ENCODE measurements at places on chromosomes 3 and 15.
A peak's percentile ranks its signal among the peaks of the same experiment; 100 is the strongest.

DNA sequence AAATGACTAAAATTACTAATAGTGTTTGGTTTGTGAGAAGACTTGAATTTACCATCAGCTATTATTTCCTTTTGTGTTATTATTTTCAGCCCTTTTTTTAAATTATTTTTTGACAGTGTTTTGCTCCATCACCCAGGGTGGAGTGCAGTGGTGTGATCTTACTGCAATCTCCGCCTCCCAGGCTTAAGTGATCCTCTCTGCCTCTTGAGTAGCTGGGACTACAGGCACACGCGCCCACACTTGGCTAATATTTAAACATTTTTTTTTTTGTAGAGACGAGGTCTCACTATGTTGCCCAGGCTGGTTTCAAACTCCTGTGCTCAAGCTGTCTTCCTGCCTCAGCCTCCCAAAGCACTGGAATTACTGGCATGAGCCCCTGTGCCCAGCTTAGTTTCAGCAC is 31.7 kb upstream of the UTS2B start:
- no peak for DNase-seq

- DNase-seq = no peak
These were observed 60.7 kb downstream of the DUT start for GRCh38 chr15:48391950-48392349.

DNA sequence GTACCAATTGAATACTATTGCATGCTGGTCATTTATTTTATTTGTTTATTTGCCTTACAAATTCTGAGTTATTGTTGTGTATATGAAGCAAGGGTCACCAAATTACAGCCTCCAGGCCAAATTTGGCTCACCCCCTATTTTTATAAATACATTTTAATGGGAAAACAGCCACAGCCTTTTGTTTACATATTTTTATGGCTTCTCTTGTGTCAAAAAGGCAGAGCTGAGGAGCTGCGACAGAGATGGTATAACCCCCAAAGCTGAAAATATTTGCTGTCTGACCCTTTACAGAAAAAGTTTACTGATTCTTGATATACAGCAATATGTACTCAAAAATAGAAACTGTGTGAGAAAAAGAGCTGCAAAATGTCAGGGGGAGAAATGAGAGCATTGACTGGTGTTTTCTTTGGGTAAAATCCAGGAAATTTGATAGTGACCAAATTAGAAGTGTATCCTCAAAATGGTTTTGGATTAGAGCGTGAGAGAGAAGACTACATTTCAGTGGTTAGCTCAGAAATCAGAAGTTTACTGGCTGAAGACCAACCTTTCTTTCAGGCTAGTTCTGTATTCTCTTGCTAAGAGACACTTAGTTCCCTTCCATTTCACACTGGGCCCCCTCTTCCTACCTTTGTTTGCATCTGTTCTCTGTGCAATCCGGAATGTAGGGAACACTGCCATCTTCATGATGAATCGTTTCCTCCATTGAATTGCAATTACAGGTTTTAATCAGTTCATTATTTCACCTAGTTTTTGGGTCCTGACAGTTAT is 757.8 kb downstream of the AGBL1 start:
- no peak for DNase-seq

GRCh38 chr3:14938954-14939353 is 8.4 kb upstream of the NR2C2 start:
- DNase-seq = no peak

DNA sequence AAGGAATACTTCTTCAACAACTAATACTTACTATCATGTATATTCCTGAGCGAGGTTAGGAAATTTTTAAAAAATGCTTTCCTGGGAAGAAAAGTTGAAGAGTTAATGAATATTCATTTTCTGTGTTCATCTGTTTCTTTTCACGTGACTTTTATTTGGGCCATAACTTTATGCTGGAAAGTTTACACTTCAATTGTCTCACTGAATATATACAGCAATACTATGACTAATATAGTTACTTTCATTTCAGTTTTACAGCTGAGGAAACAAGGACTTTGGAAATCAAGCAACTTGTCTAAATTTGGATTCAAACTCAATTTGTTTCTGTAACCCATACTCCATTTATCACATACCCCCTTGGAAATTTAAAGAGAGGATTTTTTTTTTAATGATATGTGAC is 894.2 kb downstream of the ROBO1 start:
- DNase-seq = no peak

DNA sequence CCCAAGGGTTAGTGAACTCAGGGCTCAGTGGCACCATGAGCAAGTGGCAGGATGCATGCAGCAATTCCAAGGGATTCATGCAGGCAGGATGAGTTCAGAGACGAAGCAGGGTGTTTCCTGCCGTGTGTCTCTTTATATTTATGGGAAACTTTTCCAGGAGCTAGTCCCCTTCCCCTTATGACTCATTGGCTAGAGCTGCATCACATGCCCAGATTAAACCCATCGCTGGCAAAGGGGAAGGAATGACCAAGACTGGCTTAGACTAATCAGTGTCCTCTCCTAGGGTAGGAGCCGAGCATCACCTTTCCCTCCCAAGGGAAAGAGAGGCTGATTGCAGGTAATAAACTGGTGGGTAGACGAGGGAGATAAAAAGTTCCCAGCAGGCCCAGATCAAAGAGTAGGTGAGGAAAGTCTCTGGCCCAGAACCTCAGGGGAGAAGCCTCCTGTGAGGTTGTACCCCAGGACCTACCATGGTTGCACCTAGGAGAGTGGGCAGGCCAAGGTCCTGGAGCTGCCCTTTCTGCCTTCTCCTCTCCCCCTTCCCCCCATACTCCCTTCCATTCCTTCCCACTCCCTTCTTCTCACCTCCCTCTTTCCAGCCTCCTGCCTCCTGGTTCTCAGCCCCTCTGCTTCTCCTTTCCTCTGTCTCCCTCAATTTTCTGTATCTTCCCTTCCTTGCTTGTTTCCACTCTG is 67.8 kb upstream of the ITGA11 start:
- peak; percentile 15 for DNase-seq

Measured in ecto neural progenitor cell (in vitro differentiated cells).